A172 (cell line): ENCODE measurements at places on chromosomes 16 and 17. TPM values are rescaled to one million over a fixed set of nuclear protein-coding genes. Genes with fewer than 3 reads are reported as not detected.

SMURF2 gene
- 45.6 and 50.8 TPM in 2 replicates for total RNA-seq

TERF2IP gene
- total RNA-seq: 74.8 and 81.3 TPM in 2 replicates

MARCHF10 gene
- total RNA-seq: 0.19 TPM in 1 of 2 replicates, not detected in the other

NUPR1 gene
- 12.8 and 72.5 TPM in 2 replicates for total RNA-seq

MYH4 gene
- not detected in 2 replicates for total RNA-seq

XAF1 gene
- not detected in 2 replicates for total RNA-seq

TBC1D3E gene
- total RNA-seq: not detected in 2 replicates

JMJD8 gene
- total RNA-seq: 1.6 and 3.4 TPM in 2 replicates

SLC16A13 gene
- total RNA-seq: 0.74 and 1.9 TPM in 2 replicates

HBM gene
- total RNA-seq: not detected in 2 replicates

TOP2A gene
- total RNA-seq: 227 and 241 TPM in 2 replicates

EVPLL gene
- total RNA-seq: not detected in 2 replicates

PPP1R1B gene
- total RNA-seq: not detected in 2 replicates

DNA sequence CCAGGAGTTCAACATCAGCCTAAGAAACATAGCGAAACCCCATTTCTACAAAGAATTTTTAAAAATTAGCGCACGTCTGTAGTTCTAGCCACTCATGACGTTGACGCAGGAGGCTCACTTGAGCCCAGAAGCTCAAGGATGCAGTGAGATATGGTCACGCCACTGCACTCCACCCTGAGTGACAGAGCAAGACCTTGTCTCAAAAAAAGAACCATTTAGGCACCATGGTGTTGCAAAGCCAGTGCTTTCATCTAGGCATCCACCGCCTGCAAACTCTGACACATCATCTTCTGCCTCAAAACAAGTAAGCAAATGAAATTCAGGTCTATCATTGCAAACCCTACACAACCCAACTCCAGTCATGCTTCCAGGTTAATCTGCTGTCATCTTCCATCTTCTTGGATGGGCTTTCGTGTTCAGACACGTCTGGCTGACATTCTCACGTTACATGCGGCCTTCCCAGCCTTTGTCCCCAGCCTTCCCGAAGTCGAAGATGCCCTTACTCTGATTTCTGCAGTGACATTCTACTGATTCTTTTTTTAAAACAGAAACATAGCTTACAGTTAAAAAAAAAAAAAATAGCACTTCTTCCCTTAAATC lies 8.9 kb downstream of the ANKRD11 start:
- DNase-seq: no peak

DNA sequence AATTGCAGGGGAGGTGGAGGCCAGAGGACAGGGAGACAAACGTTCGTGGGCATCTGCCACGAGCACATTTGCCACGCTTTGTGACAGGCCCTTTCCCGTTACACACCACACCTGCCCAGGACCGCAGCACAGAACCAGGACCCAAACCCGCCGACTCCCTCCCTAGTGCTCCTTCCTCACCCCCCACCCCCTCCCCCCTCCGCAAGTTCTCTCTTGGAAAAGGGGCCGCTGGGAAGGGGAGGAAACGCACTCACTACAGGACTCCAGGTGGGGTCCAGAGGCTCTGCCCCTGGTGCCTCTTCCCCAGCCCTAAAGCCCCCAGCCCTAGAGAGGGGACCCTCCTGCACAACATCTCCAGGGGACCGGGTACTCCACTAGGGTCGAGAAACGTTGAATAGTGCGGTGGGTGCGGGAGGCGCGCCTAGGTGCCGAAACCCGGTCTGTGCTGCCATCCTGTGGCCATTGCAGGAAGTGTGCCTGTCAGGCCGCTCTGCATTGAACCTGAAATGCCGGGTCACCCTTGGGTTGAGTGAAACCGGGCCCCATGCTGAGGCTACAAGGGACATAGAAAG lies 21.9 kb upstream of the EIF1 start:
- peak; percentile 69 for DNase-seq

DNA sequence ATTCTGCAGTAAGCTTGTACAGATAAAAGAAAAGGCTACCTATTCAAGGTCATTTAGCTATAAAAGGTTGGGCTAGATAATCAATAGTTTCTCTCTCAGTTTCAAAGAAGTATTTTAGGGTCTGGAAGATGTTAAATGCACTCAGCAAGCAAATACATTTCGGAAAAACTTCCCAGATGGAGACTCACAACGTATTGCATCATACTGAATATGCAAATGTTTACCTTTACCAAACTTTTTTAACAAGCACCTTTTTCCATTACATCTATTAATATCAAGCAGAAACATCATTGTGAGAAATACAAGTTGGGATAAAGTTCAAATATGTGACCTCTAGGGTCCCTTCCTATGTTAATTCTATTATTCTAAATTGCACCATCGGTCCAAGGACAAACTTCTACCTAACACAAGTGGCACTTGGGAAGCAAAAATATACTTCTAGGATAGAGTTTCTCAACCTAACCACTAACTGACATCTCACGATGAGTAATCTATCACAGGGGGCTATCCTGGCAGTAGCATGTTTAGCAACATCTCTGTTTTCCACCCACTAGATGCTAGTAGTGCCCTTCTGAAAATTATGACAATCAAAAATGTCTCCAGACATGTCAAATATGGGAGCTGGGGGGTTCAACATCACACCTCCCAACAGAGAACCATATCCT lies 14.5 kb downstream of the KANSL1 start:
- DNase-seq: no peak

GRCh38 chr17:20225162-20226115 lies 216.3 kb downstream of the SPECC1 start:
- DNase-seq: no peak

DNA sequence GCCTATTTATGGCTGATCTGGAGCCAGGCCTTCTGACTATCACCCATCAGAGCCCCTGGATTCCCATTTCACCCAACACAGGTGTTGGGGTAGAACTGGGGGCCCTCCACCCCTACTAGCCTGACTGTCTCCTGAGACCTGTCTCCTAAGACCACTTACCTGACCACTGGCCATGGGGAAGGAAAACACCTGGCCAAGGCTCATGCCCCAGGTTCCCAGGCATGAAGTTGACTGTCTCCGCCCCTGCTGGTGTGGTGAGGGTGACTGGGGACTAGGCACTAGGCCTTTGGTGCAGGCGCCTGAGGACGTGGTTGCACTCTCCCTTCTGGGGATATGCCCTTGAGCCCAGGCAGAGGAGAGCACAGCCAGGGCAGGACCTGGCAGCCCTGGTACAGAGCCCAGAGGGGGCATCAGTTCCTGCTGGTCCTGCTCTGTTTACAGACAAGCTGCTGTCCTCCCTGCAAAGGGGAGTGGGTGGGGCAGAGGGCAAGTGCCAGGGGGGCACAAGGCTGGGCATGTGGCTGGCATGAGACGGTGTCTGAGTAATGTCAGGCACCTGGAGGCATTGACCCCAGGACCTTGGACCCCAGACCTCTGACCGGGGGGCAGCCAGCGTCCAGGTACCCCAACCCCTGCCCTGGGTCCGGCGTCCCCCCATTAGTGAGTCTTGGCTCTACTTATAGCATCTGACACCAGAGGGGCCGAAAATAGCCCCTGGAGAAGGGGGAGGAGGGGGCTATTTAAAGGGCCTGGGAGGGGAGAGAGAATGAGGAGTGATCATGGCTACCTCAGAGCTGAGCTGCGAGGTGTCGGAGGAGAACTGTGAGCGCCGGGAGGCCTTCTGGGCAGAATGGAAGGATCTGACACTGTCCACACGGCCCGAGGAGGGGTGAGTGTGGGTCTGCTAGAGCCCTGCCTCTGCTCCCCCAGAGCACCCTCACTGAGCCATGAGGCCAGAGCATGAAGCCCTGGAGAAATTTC lies at the start of gene TCAP:
TSS of gene TCAP (plus strand) at position 769 of the 981 bp plus-strand sequence. CDS start at position 780, 11 bp downstream.
- DNase-seq: no peak

DNA sequence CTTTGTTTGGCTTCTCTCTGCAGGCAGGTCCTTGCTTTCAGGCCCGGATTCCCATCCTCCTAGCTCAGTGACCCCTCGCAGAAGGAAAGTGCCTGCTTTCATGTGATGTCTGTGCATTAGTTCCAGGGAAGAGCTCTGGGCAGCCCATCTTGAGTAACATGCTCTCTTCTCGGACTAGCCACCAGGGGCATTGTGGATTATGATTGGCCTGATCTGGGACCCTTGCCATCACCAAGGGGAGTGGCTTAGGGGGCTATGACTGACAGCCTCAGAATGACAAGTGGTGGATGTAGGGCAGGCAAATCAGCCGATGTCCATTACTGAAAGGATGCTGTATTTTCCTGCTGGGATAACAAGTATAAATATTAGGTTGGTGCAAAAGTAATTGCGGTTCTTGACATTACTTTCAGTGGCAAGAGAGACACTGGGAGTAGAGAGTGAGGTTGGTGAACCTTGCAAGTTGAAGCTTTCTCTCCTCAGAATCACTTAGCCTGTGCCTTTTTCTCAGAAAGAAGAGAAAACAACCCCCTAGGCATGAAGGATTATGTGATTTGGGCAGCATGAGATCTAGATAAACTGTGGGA lies 71.5 kb upstream of the MPHOSPH6 start:
- DNase-seq: no peak

- DNase-seq: peak; percentile 16
Observed at GRCh38 chr17:74610108-74610507, 13.4 kb downstream of the CD300E start.

DNA sequence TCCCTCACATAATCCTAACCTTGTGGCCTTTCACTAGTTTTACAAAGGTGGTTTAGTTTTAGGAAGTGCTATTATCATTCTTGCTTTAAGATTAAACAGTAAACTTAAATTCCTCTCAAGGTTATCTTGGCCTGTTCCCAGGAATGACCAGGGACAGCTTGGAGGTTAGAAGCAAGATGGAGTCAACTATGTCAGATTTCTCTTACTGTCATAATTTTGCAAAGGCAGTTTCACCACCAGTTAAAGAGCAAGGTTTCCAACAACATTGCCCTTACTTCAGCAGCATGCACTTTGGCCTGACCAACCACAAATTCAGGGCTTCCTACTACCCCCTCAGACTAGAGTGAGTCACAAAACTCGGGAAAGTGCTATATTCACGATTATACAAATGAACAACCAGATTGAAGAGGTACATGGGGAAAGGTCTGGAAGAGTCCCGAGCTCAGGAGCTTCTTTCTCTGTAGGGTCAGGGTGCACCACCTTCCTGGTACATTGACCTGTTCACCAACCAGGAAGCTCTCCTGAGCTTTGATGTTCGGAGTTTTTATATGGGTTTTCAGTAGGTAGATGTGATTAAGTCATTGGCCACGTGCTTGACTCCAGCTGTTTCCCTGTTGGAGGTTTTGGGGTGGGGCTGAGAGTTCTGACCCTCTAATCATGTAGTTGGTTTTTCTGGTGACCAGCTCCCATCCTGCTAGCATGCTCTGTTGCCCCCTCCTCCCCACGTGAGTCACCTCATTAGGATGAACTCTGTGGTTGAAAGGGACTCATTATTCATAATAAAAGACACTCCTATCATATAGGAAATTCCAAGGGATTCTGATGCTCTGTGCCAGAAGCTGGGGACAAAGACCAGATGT lies 19.4 kb downstream of the RHOT1 start:
- DNase-seq: peak; percentile 100

GRCh38 chr17:12940699-12941098 lies 77.1 kb downstream of the ELAC2 start:
- DNase-seq: no peak

DNA sequence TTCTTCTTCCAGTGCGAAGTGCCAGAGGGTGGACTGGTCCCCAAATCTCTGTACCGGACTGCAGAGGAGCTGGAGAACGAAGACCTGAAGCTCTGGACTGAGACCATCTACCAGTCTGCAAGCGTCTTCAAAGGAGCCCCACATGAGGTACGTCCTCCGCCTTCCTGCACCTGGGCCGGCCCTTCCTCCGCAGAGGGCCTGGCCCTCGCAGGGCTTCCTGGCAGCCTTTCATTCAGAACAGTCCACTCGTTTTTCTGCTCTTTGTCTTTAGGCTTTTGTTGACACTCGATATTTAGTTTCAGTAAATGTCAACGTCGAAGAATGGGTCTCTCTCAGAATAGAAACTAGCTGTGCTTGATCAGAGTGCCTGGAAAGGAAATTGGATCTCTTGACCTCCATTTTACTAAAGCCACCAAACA lies 68.6 kb downstream of the SEC14L1 start:
- no peak for DNase-seq

DNA sequence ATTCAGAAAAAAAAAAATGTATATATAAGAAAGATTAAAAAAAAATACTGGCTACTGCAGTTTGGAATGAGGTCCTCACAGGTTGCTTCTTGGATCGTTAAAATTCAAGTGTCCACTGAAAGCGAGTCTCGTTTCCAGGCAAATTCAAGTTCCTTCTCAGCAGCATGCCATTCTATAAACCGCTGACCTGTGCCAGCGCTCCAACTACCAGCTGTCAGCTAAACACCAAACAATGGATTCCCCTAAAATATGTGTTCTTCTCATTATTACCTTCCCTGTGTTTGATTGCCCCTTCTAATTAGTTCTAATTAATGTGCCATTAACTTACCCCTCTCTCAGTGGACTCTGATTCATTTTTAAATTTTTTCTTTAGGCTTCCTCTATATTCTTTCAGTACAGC lies 92.4 kb downstream of the DNAH9 start:
- DNase-seq: no peak

GRCh38 chr16:89988951-89989350 lies 30.3 kb downstream of the DBNDD1 start:
- no peak for DNase-seq

- DNase-seq: peak; percentile 44
Observed at GRCh38 chr16:14302031-14302398, 230.9 kb downstream of the MRTFB start.

GRCh38 chr16:21652453-21652852 lies at the start of gene IGSF6:
Gene IGSF6 (minus strand): TSS chr16:21652608. CDS start chr16:21652598, 10 bp downstream.
- DNase-seq: no peak

- DNase-seq: no peak
Observed at GRCh38 chr17:43377056-43377810, 21.6 kb upstream of the ARL4D start.

- no peak for DNase-seq
Observed at GRCh38 chr16:31488468-31489297, 5.8 kb downstream of the SLC5A2 start.

DNA sequence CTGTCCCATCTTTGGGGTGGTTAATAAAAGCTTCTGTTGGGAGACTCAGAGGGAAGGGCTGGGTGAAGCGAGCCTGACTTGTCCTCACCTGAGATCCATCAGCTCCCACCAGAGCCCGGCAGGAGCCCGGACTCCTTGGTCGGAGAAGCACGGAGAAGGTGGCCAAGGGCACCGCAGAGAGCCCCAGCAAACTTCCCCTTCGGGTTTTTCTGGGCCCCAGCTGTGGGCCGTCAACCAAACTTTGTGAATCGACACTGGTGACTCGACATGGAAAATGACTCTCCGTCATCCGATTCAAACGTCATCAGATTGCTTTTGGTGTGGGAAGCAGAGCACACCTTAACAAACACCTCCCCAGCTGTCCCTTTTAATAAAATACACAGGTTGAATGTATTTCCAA lies 21.4 kb downstream of the ENPP7 start:
- no peak for DNase-seq

- no peak for DNase-seq
Observed at GRCh38 chr17:39224778-39225307, 902 bp downstream of the STAC2 start.

- no peak for DNase-seq
Observed at GRCh38 chr16:20676268-20676825, 21.1 kb downstream of the ACSM1 start.

GRCh38 chr16:78576941-78577340 lies 477.5 kb downstream of the WWOX start:
- DNase-seq: no peak

DNA sequence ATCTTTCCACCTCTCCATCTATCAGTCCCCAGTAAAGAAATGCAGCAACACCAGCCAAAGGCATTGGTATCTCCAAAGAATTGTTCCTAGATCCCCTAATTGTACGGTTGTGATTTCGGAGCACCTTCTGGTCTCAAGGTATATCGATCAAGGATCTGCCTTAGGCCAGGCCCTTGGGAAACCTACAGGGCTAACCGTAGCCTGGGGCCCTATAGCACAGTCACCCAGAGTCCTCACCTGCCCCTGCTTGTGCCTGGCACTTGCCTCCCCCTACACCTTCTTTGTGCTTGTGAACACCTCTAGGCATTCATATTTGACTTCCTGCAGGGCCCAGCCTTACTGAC lies 16.8 kb upstream of the AURKB start:
- no peak for DNase-seq
